ENCODE measurements at places on chromosomes 5 and 9.

GRCh38 chr9:13607481-13608441 is 328.3 kb upstream of the MPDZ start:
- no peak for DNase-seq

- DNase-seq: no peak
Observed at GRCh38 chr9:20823051-20823450, 139.0 kb downstream of the FOCAD start.

DNA sequence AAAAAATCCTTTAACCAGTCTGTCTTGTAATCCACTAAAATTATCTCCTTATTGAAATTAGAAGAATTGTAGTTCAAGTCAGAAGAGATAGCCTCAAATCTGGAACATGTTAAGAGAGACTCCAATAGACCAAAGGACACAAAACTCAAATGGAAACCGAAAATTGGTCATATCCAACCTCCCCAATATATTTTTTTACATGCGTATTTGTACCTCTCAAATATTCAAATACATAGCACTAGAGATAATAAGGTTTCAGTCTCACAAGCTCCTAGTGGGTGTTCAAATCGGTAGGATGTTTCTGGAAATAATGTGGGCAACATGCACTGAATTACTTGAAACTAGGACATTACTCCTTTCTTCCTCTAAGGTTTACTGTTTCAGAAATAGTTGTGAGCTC is 33.5 kb downstream of the EPB41L4A start:
- DNase-seq: no peak

DNA sequence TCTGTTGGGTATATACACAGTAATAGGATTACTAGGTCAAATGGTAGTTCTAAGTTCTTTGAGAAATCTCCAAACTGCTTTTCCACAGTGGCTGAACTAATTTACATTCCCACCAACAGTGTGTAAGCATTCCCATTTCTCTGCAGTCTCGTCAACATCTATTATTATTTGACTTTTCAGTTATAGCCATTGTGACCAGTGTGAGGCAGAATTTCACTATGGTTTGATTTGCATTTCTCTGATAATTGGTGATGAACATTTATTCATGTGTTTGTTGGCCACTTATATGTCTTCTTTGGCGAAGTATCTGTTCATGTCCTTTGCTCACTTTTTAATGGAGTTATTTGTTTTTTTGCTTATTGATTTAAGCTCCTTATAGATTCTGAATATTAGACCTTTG is 596.2 kb upstream of the DAB2 start:
- DNase-seq: no peak

Data from thyroid gland (tissue), 4 donors.